ENCODE measurements at places on chromosomes 5 and 9.

DNA sequence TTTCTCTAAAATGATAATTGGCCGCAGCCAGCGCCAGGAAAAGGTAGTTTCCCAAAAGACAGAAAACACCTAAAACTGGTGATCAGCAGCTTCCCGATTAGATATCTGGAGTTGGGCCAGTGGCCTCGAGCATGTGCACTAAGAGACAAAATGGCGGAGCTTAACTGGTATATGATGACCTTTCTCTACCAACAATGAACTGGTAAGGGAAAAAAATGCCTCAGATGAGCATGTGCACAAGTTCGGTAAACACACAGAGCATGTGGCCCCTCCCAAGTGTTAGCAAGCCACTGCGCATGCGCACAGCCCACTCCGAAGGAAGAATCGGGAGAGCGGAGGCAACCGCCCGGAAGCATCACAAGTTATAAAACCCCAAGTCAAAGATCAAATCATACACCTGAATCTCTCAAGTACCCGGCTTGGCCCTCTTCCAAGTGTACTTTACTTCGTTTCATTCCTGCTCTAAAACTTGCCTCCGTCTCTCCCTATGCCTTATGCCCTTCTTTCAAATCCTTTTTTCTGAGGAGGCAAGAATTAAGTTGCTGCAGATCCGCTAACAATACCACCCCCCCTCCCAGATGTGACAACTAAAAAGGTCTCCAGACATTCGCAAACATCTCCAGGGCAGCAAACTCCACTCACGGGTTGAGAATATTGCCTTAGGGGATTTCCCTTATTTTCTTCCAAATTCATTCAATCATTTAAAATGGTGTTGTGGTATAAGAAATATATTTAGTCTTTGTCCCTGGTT, 15.0 kb upstream of the PTBP3 start:
- peak; percentile 77 for DNase-seq

DNA sequence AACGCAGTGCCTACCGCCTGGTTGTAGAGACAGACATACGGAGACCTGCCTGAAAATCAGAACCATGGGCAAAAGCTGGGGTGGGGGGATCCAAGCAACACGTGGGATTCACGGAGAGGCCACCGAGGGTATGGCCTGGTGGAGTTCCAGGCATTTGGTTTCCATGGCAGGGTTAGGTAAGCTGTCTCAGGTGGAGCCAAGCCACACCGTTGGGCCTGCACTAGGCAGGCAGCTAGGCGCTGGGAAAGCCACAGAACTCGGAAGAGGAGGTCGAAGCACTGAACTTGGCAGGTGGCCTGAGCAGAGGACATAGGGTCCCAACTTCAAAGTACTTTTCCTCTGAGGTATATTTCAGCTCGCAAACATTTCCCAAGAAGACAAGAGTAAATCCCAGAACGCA, 111.6 kb downstream of the ISL1 start:
- DNase-seq: no peak

- DNase-seq: no peak
These were observed 22.5 kb downstream of the ZDHHC21 start for GRCh38 chr9:14670718-14671117.

DNA sequence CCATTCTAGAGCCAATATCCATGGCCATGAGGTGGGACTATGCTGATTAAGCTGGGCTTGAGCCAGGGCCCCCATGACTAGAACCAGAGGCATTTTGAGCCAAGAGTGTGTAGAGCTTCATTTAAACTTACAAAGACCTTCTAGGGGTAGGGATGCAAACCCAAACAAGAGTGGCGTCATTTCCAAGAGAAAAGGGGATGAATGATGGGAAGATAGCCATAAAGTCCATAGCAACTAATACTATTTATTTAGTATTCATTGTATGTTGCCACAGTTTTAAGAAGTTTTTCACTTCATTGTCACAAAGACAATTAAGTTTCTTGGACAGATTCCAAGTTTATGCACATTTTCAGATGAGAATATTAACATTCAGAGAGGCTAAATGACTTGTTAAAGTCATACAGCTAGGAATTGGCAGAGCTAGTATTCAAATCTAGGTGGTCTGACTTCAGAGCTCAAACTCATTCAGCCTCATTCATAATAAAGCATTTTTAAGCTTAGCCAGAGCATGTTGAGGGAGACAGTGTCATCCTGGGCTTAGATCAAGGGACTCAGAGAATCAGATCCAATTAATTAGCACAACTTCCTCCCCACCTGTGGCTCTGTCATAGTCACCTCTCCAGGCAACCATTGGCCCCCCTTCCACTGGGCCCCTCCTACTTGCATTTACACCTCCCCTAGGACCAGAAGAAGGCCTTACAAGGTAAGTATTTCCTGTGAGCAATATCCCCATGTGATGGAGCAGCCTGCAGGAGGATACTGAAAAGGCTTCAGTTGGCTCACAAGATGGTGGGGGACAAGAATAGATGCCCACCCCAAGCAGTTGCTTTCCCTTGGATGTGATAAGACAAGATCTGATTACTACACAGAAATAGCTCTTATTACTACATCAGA, 95.0 kb upstream of the PCSK1 start:
- DNase-seq: no peak

All from retina (tissue), 1 donor.